NCI-H1048 (cell line): ENCODE measurements at places on chromosomes 12 and 14.

DNA sequence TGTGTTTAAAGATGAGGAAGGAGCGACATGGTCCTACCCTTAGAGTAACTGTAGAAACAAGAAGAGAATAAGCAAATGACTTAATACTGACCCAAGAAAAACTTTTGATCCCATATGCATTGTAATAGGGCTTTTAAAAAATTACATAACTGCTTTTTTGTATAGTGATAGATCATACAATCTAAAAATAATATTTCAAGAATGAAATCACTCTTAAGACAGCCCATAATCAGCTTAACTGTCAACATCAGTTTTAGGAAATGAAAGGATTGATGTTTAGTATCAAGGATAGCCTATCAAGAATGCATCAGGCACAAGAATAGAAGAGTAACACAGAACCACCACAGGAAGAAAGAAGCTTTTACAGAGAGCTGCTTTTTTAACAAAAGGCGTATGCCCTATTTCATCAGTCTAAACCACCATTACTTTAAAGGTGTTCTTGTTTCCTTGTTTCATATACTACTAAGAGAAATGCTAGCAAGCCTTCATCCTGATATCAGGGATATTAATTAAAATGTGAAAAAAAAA is 64.5 kb downstream of the MARK3 start:
- no peak for DNase-seq

DNA sequence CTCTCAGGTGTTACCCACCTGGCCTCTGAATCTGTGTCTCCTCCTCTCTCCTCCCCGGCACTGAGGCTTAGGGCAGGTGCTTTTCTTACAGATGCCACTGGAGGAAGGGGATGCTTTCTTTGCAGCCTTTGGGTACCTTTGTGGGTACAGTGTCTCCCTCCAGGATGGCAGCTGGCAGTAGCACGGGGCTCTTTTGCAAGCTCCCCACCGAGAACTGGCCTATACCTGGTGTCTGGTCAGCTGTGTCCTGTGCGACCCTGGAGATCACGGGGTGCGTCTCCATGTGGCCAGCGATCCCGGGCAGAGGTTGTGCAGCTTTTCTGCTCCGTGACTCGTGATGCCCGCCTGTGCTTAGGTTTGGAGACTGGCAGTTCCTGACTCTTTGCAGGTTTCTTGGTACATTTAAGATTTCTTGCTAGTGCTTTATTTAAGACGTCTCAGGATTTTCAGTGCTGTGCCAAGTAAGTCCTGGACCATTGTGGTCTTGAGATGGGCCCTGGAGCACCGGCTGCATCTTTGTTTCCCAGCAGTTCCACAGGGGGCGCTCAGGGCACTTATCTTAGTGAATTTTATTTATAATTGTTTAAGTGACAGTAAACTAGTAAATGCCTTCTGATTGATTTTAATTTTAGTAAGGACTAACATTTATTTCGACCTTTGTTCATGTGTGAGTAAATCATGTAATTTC is 68.9 kb downstream of the DDX51 start:
- DNase-seq: no peak

DNA sequence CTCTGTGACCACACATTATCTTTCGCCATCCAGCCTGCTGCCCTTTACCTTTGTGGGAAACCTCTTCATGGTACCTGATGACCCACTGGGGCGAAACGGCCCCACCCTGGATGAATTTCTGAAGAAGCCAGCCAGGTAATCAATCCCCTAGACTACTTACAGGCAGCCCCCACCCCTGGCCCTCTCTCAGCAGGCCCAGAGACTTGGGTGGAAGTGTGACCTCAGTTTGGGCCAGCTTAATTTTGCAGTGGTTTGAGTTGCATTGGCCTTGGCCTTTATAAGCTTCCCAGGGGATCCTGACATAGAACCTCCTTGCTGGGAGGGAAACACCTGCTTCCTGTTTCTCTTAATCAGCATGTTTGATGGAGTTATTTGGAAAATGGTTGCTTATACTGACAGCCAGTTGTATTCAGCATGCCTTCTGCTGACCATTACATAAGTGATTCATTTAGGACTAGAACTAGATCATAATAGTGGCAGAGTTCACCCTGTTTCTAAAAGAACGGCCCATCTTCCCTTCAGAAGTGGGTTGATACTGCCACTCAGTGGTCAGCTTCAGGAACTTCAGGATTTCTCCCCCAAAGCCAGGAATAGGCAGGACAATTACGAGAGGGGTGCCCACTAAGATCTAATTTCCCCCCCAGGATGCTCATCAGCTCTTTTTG is 6.1 kb downstream of the SDR39U1 start:
- no peak for DNase-seq

GRCh38 chr12:108622421-108622820 is 11.3 kb downstream of the SELPLG start:
- no peak for DNase-seq

- DNase-seq: no peak
These were observed at the start of gene TMTC1 for GRCh38 chr12:29783773-29784666. Gene TMTC1 (minus strand): TSS chr12:29783942. CDS start chr12:29783751, 191 bp downstream.

- DNase-seq: no peak
These were observed 55.6 kb downstream of the CLIP1 start for GRCh38 chr12:122366685-122367475.

DNA sequence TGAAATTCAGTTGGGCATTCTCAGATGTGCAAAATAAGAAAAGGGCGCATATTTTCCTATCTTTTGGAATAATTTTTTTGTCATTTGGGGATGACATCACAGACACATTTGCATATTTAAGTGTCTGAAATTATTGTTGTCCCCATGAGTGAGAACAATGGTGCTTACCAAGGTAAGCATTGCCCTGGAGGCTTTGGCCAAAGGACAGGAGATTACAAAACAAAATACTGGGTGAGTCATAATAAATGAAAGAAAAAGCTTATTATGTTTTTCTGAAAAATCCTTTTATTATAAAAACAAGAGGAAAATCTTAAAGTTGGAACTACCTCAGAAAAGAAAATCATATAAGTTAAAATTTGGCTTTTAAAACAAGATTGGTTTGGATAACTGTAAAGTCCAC is 254.9 kb downstream of the BTG1 start:
- DNase-seq: no peak

DNA sequence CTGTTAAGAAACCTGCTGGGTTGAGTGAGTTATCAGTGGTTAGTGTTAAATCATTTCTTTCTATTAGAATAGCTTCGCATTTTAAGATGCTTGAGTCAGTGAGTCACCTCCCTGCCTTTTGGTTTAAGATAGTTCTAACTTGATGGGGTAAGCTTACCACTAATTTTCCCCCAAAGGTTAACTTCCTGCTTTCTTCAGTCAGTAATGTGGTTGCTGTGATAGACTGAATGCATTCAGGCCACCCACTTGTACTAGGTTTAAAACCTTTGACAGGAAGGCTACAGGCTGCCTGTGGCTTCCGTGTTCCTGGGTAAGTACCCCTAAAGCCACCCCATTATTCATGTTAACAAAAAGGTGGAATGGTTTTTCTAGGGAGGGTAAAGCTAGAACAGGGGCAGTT is 25.3 kb downstream of the CLEC2A start:
- no peak for DNase-seq

GRCh38 chr12:122145505-122146330 is 28.3 kb downstream of the IL31 start:
- no peak for DNase-seq

- DNase-seq: no peak
These were observed 87.8 kb upstream of the RFLNA start for GRCh38 chr12:124207049-124207448.

DNA sequence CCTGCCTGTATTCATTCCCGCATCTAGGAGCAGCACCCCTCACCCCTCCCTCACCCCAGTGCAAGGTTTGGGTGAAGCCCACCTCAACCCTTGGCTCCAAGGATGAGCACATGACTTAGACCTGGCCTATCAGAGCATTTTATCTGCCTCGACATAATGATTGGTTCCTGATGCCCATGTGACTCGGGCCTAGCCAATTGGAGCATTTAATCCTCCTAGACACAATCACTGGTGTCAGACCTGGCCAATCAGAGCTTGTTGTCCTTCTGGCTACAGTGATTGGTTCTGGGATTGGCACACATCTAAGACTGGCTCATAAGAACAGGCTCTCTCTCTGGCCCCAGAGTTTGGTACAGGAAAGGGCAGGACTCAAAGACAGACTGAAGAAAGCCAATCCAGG is 73.1 kb upstream of the MYL2 start:
- DNase-seq: no peak

- DNase-seq: no peak
These were observed 151.4 kb upstream of the NUDT4 start for GRCh38 chr12:93226361-93226760.

- DNase-seq: no peak
These were observed 274.0 kb upstream of the KITLG start for GRCh38 chr12:88854260-88854659.
